ENCODE measurements at places on chromosomes 7 and 10.

DNA sequence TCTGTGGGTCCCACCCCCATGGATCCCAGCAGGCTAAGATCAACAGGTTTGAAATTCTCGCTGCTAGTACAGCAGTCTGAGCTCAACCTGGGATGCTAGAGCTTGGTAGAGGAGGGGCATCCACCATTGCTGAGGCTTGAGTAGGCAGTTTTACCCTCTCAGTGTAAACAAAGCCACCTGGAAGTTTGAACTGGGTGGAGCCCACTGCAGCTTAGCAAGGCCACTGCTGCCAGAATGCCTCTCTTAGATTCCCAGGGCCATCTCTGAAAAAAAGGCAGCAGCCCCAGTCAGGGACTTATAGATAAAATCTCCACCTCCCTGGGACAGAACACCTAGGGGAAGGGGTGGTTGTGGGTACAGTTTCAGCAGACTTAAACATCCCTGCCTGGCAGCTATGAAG lies 190.0 kb upstream of the CACNA2D1 start:
- no peak for DNase-seq

DNA sequence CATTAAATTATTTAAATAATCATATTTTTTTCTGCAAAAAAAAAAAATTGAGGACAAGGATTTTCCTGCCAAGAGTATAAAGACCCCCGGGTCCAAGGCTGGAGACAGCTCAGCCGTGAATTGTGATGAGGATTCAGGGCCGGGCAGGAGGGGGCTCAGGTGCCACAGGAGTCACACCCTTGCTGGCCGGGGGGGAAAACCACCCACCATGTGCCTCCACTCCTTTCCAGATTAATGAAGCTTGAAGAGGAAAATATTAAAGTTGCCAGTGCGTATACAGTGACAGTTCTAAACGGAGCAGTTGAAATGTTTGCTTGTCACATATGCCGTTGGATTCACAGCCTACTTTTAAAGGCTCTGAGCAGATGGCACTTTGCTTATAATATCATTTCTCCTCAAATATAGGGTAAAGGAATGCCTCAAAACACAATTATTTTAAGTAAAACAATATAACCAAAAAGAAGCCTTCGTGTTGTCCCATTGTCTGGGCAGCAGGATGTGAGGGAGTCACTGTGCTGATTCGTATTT lies 49.6 kb downstream of the ADARB2 start:
- DNase-seq = no peak

DNA sequence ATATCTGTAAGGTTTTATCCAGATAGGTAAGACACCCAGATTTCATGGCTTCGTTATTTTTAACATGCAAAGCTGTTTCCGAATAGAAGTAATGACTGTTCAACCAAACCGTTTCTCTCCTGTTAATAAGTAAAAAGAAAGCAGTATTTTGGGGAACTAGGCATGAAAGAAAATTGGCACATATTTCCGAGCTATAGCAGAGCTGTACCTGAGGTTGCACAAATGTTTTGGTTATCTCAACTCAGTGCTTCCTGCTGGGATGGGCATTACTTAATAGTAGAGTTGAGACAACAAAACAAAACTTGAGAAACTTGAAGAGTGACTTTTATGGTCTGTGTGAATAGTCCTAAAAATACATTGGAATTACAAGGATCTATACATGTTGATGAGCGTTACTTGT lies 564.3 kb upstream of the SORCS1 start:
- no peak for DNase-seq

DNA sequence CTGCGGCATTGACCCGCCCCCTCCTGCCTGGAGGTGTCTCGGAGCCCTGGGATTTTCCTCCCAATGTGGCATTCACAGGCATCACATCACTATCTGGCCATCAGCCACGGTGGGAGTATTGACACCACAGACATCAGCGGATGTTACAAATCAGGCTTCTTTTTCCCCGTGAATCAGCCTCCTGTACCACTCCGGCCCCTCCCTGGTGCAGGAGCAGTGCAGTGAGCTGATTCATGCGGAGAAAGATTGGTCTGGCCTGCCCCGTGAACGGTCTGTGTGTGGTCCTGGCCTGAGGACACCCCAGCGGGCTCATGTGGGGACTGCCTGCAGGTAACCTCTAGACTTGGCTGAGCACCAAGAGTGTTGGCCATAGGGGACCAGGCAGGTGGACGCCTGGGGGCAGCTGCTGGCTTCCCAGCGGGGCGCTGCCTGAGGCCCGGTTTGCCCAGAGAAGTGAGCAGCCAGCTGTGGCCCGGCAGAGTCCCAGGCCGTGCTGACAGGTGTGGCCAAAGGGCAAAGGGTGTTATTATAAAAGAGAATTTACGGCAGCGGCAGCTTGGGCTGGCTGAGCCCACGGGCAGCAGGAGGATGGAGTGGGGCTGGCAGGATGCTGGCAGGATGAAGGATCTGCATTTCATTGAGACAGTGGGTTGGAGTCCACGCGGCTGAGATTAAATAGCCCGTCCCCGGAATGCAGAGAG lies 32.1 kb upstream of the GNA12 start:
- DNase-seq = no peak

GRCh38 chr10:75633568-75633967 lies 202.1 kb downstream of the LRMDA start:
- DNase-seq = no peak

GRCh38 chr10:20265146-20265545 lies 448.9 kb downstream of the PLXDC2 start:
- no peak for DNase-seq

DNA sequence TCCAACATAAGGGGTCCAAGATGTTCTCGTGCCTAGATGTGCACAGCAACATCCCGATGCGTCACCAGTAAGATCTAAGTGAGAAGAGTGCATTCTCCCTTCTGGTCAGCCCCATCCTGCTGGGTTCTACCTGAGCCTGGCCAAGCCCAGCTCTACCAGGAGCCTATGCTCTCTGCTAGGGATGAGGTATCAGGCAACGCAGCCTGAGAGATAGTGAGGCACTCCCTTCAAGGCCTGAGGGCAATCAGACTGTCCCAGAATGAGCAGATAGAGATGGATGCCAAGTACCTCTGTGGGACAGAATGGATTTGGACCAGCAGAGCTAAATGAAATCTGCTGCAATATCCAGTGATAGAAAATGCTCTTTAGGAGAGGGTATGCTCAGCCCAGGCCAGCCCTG lies 26.7 kb downstream of the DDC start:
- DNase-seq = no peak
